Fibroblast of lung (primary cell): ENCODE measurements at places on chromosomes 2 and 18. TPM values are rescaled to one million over a fixed set of nuclear protein-coding genes. Genes with fewer than 3 reads are reported as not detected.

The RAB6C gene
- polyA plus RNA-seq, result 0.05 and 0.10 TPM in 2 replicates

The TSGA10 gene
- polyA plus RNA-seq, result 0.65 and 0.70 TPM in 2 replicates

The SH2D6 gene
- polyA plus RNA-seq, result 0.16 and 0.29 TPM in 2 replicates

The ZNF892 gene
- 1.1 and 1.4 TPM in 2 replicates for polyA plus RNA-seq

The KRTCAP3 gene
- 0.12 and 0.22 TPM in 2 replicates for polyA plus RNA-seq

The CFAP65 gene
- not detected in 2 replicates for polyA plus RNA-seq

The PID1 gene
- 15.7 and 49.0 TPM in 2 replicates for polyA plus RNA-seq

The CCDC150 gene
- 1.5 and 2.4 TPM in 2 replicates for polyA plus RNA-seq

The DNER gene
- polyA plus RNA-seq, result 0.43 and 1.2 TPM in 2 replicates

The NEU2 gene
- polyA plus RNA-seq, result not detected in 2 replicates

The ASB18 gene
- polyA plus RNA-seq, result not detected in 2 replicates

The TRAPPC12 gene
- polyA plus RNA-seq, result 33.7 and 52.0 TPM in 2 replicates

The VWC2L gene
- not detected in 2 replicates for polyA plus RNA-seq
